Activated CD4-positive, alpha-beta memory T cell treated with anti-CD3 and anti-CD28 coated beads for 36 hours (primary cell): ENCODE measurements at places on chromosomes 3 and 15. TPM values are rescaled to one million over a fixed set of nuclear protein-coding genes. Genes with fewer than 3 reads are reported as not detected.

Gene RYR3
- total RNA-seq = not detected

Gene DLG1
- 52.6 TPM for total RNA-seq

Gene NR1I2
- total RNA-seq = 0.36 TPM

Gene RGMA
- 0.12 TPM for total RNA-seq

Gene COLQ
- 1.5 TPM for total RNA-seq

DNA sequence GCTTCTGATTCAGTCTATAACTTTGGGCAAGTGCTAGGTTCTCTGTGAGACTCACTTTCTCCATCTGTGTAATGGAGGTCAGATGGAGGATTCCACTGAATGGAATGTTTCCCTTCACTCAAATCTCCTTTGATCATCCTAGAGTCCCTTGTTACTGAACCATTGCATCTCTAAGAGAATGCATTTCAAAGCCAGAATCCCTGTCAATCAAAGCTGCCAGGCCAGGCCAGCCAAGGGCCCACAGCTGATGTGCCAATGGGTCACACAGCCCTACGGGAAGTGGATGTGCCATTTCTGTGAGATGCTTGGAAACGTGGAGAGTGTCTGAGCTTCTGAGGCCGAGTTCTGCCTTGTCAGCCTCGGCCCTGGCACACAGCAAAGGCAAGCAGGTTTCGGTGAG, 32.4 kb downstream of the SCN5A start:
- no peak for DNase-seq

DNA sequence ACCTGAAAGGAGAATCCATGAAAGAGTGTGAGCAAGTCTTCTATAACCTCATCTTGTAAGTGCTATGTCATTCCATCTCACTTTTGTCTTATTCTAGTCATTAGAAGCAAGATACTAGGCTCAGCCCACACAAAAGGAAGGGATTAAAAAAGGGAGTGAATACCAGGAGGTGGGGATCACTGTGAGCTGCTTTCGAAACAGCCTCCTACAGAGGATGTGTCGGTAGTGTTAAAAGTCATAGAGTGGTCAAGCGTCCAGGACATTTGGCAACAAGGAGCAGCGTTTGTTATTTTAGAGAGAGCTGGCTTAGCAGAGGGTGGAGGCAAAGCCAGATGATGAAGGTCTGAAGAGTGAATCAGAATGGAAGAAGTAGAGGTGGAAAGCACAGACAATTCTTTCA, 11.7 kb upstream of the ZNF148 start:
- no peak for DNase-seq

- peak; percentile 53 for DNase-seq
Measured at GRCh38 chr3:150761831-150762661, 923 bp downstream of the SIAH2 start.

- no peak for DNase-seq
Measured at GRCh38 chr15:58019503-58020376, 45.8 kb downstream of the ALDH1A2 start.

DNA sequence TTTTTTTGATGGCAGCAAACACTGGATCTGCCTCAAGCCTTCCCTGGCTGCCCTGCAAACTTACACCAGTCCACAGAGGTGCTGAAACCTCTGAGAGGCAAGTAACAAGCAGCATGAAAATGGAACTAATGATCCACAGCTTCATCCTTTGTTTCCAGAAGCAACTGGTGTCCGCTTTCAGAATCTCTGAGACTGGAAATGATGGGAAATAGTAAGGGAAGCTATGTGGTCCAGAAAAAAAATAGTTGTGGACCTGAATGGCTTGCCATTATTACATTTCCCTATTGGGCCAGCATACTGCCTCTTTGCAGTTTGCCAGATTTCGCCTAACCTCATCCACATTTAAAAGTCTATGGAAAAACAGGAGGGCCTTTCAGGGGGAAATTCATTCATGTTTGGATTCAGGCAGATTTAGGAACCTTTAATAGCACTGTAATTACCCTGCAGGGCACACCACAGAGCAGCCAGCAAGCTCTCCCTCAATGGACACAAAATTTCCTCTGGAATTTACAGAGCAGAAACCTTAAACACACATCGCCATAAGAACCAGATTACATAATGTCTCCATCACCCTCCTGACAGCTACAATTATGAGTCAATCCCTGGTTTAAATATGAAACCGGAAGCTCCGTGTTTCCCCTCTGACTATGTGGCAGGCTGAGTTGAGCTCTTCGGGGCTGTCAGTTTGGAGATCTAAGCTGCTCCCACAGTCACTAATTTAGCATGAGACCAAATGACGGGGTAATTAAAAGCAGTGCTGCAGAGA, 134.4 kb downstream of the TMCO5A start:
- peak; percentile 48 for DNase-seq

- no peak for DNase-seq
Measured at GRCh38 chr3:83189634-83190033, 1428.2 kb upstream of the GBE1 start.

DNA sequence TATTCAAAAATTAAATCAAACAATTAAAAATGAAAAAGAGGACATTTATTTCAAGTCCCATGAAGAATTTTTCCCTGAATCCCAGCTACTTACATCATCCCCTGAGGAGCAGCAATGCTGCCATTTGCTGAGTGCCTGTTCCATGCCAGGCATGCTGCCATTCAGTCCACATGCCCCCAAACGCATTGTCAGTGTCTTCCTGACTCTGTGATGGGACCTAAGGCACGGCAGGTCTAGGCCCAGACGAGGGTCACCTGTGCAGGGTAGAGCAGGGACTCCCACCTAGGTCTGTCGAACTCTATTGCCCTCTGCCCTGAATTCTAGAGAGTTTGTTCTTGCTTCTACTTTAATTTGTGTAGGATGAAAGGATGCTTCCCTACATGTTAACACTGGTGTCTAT, 7.0 kb downstream of the PSTPIP1 start:
- no peak for DNase-seq
